Activated CD4-positive, alpha-beta T cell treated with anti-CD3 and anti-CD28 coated beads for 48 hours (primary cell): ENCODE measurements at places on chromosomes 1 and 21.
A peak's percentile ranks its signal among the peaks of the same experiment; 100 is the strongest.

GRCh38 chr21:17585875-17586450 is 26.7 kb downstream of the BTG3 start:
- DNase-seq: no peak

- DNase-seq: peak; percentile 5
Measured at GRCh38 chr1:1211541-1212441, 2.2 kb downstream of the TNFRSF4 start.

GRCh38 chr1:30359539-30360220 is 363.7 kb downstream of the MATN1 start:
- DNase-seq: no peak

DNA sequence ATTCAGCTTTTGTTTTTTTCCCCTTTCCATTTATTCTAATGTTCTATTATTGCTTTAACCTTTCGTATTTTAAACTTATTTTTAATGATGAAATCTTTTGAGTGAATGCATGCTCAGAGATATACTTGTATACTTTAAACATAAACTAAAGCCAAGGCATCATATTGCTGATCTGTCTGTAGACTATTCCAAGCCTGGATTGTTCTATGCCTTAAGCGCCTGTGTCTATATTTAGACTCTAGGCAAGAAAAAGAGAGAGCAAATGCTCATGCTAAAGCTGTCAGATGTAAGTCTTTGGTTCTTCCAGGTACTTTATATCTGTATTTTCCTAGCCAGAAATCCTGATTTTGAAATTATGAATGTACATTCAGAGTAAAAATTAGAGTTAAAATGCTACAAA is 14.4 kb downstream of the SH3GLB1 start:
- DNase-seq: no peak

DNA sequence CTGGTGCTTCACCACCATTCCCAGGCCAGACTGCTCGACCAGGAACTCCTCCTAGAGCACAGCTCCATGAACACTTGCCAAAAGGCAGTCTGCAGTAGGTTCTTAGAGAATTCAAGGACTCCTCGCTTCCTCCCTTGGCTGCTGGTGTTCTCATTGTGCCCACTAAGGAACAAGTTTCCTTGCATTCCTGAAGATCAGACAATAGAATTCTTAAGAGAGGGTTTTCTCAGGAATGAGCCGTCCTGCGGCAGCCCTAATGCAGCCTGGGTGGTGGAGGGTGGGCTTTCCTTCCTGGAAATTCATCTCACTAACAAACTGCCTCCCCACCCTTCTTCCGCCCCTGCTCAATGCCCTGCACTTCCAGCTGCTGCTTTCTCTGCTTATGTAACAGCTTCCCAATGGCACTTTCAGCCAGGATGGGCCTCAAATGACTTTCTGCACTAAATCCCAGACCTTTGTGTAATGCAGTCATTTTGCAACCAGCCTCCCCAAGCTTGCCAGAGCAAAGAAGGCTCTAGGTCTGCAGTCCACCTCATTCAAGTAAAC is 287.9 kb downstream of the PLPP3 start:
- DNase-seq: no peak

- DNase-seq: no peak
Measured at GRCh38 chr1:114379987-114380386, 131.0 kb downstream of the TRIM33 start.

DNA sequence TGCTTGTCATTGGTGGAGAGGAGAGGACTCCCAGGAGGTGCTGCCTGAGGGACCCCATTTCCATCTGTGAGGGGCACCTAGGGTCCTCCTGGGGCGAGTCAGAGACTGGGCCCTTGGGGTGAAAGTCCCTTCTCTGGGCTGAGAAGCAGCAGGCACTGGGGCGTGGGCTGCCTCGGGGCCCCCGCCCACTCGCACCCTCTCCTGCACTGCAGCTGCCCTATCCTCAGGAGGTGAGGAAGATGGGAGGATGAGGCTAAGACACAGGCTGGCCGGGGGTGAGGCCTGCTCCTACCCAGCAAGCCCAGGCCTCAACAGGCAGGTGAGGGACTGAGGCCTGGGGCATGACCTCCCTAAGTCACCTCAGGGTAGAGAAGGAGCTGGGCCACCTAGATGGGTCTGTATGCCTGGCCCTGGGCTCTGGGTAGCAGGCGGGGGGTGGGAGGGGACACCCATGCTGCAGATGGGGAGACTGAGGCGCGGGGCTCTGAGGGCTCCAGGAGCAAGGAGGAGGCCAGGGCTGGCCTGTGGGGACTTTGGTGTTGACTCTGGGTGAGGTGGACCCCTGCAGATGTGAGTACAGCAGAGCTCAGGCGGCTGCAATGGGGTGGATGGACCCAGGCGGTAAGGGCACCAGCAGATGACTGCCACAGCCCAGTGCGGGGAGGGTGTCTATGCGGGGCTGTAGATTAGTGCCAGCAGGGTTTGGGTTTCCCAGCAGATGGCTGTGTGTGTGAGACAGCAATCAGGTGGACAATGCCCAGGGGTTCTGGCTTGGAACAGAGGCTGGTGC is 10.4 kb upstream of the ZNF669 start:
- DNase-seq: no peak

GRCh38 chr1:90977522-90977921 is 44.3 kb downstream of the ZNF644 start:
- no peak for DNase-seq

DNA sequence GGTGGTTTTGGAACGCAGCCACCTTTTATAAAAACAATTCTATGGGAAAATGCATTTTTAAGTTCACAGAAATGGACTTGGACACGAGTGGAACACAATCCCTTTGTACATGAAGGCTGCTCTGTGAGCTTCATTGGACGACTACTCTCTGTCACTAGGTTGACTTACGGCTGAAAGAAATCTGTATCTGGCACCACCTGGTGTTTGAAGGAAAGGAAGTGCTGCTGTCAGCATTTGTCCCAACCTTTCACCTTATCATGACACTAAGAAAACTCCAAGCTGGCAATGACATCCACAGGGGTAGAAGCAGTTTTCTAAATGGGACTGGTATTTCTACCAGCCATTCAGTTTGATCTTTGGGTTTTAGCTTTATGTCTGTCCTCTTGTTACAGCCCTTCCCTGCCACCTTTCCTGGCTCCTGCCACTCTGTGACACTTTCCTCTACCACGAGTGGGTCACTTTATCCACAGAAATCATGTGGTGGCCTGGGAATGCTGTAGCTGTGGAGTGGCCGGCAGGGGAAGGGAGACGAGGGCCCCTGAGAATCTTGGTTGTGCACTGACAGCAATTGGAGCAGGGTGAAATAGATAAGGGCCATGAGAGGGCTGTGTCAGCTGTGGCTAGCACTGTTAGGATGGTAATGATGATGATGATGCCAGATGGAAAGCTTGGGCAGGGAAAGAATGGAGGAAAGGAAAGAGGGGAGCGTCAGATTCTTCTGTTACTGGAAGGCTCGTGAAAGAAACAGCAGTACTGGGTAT is 85.2 kb downstream of the TBX19 start:
- DNase-seq: peak; percentile 15

- DNase-seq: no peak
Measured at GRCh38 chr1:170436928-170437327, 95.0 kb upstream of the GORAB start.

- DNase-seq: no peak
Measured at GRCh38 chr1:94790246-94790645, 29.9 kb upstream of the SLC44A3 start.

GRCh38 chr21:15410853-15411252 is 318.9 kb upstream of the USP25 start:
- DNase-seq: no peak

GRCh38 chr1:44032170-44032790 is 1.0 kb upstream of the SLC6A9 start:
- no peak for DNase-seq

DNA sequence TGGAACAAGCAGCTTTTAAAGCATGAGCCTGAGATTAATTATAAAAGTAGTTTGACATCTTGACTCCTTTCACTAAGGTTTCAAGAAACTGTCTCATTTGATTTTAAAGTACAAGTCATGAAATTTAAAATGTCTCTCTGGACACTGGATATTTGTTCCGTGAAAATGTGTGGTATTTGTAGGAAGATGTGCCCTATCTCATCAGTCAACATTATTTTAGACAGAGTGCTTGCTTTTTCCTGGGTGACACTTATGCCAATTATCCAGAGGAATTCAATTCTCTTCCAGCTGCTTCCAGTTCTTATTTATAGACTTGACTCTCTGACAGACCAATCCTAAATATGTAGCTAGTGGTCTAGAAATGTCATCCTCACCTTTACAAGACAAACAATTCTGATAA is 300.4 kb downstream of the PLA2G4A start:
- DNase-seq: no peak

DNA sequence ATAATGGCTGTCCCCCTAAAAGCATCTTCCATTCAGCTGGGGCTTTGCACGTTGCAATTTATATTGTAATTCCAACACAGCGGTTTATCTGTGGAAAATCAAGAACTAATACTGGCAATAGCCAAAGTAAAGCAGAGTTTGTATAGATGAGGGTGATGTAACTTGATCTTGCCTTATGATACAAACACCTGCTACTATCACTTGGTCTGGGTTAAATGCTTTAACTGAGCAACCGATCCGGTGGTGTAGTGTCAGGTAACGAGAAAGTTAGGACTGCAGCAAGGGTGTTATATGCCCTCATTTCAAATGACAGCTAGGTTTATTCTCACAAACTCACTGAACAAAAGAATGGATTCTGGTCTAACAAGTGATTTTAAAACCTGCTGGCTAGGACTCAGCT is 47.3 kb upstream of the PLPPR4 start:
- DNase-seq: no peak

DNA sequence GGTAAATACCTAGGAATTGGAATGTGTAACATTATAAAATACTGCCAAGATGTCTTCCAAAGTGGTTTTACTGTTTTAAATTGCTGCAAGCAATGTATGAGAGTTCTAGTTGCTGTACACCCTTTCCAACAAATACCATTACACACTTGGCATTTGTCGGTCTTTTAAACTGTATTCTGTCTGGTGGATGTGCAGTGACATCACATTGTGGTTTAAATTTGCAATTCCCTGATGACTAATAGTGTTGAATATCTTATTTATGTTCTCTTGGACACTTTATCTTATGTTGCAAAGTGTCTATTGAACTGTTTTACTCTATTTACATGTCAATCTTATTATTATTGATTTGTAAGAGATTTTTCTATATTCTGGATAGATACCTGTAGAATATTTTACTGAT is 561.2 kb upstream of the B3GALT2 start:
- no peak for DNase-seq

DNA sequence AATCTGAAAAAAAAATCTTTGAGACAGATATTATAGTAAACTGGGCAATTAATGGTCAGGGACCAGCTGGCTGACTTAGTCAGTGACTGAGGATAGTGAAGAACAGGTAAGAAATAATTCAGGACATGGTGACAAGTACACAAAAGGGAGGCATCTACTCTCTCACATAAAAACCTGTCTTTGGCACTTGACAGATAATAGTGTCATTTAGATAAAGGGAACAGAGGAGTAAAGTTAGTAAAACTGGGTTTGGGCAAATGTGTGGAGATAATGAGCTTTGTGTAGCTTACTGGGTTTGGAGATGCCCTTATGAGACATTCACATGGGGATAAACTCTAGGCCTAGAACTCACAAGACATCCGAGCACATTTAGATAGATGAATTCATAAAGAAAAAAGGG is 4.0 kb downstream of the SSX2IP start:
- DNase-seq: no peak

- DNase-seq: no peak
Measured at GRCh38 chr1:173276922-173277800, 70.0 kb upstream of the TNFSF4 start.

DNA sequence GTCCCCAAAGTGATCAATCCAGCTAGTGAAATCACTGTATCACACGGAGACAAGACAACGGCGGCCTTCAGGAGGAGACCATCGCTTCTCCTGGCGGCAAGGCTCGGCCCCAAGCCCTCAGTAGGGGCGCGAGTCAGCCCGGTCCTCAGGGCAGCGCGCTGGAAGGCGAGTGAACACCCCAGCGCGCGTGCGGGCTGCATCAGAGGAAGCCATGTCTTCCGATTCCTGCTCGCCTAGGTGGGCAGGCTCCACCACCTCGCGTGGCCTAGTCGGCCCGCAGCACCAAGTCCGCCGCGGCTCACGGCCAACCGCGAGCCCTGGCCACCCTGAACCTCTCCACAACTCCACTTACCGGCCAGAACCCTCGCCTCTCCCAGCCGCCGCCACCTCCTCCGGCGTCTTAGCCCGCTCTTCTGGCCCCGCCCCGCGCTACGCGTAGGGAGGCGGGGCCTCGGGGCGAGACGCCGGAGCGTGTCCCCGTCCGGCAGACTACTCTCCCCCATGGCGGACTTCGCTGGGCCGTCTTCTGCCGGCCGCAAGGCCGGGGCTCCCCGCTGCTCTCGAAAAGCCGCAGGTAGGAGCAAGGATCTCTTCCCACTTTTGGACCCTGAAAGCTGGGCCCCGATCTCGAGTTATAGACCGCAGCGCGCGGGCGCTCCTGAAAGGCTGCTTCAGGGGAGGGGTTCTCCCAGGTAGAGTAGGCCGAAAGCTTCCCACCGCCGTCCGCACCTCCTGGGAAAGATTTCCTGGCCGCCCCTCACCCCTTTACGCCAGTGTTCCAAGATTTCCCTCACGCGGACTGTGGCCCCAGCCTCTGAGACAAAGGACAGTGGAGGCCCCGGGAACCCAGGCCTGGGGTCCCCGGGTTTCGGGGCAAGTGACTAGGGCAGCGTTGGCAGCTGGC is at the start of the genes GLMN and RPAP2:
Gene GLMN (minus strand): TSS at position 415 of the 904 bp plus-strand sequence. CDS start 988 bp downstream, outside the sequence.
Gene RPAP2 (plus strand): TSS at position 487 of the 904 bp plus-strand sequence. CDS start 15 bp downstream, at position 502.
- peak; percentile 80 for DNase-seq

- DNase-seq: no peak
Measured at GRCh38 chr1:110426854-110427253, 19.4 kb upstream of the LAMTOR5 start.

DNA sequence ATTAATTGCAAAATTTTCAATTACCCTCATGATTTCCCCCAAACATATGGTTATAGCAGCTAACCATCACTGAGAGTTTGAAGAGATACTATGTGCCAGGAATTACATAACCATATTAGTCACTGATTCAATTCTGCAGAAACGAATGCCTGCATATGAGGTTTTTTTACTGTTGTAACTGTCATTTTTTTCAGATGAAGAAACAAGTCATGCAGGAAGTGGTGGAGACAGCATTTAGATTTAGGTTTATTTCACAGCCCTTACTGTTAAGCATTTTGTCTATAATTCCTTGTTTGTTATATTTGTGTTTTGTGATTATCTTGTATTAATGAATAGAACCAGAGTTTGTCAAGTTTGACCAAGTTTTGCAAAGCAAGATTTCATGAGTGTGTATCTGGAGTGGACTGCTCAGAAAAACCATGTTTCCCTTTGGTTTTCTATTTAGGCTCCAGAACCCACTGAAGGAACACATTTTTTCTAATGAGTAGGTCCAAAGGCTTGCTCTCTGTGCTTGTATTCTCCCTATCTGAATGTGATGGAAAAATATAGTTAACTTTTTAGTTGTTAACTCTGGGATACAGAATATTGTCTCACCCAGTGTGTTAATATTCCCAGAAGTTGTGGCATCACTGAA is 308.5 kb upstream of the ADAMTS5 start:
- no peak for DNase-seq

DNA sequence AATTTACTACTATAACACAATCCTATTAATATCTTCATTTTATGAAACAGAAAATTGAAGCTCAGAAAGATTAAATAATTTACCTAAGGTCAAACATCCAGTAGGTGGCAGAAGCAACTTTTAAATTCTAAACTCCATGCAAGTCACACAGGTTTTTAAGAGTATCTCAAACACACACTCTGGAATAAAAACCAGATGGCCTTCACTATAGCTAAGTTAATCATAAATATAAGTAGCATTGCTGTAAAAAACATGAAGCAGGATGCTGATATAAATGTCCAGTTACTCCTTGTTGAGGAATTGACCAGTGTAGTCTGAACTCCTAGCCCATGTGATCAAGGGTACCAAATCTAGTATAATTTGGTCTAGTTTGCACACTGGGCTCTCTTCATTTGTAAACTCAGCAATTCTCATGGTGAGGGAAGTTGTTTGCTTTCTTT is 9.4 kb upstream of the FMO3 start:
- no peak for DNase-seq
